ENCODE measurements at places on chromosomes 16 and 17. TPM values are rescaled to one million over a fixed set of nuclear protein-coding genes. Genes with fewer than 3 reads are reported as not detected.
A peak's percentile ranks its signal among the peaks of the same experiment; 100 is the strongest.

DNA sequence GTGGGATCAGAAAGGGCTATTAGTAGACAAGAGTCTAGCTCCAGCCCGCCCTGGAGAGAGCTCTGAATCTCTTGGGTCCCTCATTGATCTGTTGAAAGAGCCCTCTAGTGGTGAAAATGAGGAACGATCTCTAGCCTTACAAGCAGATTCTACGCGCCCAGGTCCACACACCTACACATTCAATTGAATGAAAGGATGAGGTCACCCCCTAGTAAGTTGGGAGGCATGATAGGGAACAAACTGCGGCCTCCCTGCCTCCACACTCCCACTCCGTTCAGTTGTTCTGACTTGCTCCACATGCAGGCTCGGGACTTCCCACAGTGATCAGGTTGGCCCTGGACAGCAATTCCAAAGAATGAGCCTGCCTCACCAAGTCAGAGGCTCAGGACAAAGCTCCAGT, 2.9 kb upstream of the CACNG3 start:
- peak; percentile 73 for DNase-seq

DNA sequence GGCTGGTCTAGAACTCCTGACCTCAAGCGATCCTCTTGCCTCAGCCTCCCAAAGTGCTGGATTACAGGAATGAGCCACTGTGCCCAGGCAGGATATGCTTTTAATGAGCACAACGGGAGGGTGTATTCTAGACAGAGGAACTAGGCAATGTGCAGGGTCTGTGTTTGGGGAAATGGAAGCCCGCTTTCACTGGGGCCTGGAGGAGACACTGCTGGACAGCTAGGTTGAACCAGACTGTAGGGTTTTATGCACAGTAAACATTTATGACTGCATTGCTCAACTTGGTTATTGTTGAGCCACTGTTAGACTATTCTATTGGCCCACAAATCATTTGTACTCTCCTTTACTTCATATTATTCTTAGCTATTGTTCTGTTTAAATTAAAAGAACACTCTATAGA, 10.2 kb upstream of the SIAH1 start:
- no peak for DNase-seq

GRCh38 chr16:9518051-9518450, 426.6 kb downstream of the HAPSTR1 start:
- DNase-seq = no peak

GRCh38 chr16:6096931-6097670, 999.5 kb upstream of the EEF2KMT start:
- no peak for DNase-seq

The KIF2B gene
- total RNA-seq = not detected

The CCL16 gene
- total RNA-seq = 0.68 TPM

The PRSS53 gene
- total RNA-seq = 2.0 TPM

- no peak for DNase-seq
Observed at GRCh38 chr17:41402161-41402560, 4.8 kb upstream of the KRT31 start.

The CSF3 gene
- 2.4 TPM for total RNA-seq

DNA sequence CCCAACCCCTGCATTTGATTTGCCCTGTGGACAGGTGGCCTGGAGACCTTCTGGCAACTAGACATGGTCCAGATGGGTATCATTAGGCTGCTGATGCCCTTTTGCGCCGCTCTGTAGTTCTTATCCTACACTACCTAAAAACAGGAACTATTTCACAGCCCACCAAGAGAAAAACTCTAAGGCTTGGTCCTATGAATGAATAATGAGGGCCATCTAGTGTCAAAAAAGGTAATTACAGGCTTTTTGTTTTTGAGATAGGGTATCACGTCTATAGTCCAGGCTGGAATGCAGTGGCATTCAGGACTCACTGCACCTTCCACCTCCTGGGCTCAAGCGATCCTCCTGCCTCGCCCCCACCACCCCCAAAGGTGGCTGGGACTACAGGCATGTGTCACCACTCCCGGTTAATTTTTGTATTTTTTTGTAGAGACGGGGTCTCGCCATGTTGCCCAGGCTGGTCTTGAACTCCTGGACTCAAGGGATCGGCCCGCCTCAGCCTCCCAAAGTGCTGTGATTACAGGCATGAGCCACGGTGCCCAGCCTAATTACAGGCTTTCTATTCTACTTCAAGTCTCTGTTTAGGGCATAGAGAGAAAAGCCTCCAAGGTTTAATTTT, 20.9 kb downstream of the COIL start:
- peak; percentile 88 for DNase-seq

GRCh38 chr16:56824331-56824730, 40.7 kb upstream of the SLC12A3 start:
- DNase-seq = peak; percentile 14

GRCh38 chr16:89319886-89320781, 102.6 kb downstream of the ZNF778 start:
- DNase-seq = peak; percentile 86

DNA sequence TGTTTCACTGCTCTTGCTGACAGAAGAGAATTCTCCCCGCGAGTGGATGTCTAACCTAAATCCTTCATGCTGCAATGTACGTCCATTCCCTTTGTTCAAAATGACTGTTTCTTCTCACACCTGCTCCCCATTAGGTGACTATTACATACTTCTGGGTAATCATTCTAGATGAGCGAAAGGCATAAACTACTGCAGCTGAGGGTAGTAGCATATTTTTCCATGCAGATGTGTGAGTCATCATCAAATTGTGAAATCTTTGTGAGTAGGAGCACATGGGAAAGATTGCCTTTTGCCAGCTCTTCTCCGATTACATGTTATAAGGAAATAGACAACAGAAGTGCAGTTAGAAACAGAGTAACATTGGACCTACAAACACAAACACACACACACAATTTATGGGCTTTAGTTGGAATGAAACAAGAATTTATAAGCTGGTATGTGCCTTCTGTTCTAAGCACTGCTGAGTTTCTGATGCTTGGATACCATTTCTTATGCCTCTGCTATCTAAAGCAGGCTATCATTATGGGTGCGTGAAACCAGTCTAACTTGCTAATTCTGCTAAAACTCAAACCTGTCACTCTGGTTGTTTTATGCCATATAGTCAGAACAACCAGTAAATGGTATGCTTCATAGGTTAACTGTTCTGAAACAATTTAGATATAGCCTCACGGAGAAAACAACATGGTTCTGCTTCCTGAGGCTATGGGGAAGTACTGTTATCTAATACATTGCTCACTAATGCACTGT, 346.9 kb upstream of the PSMD7 start:
- DNase-seq = no peak

DNA sequence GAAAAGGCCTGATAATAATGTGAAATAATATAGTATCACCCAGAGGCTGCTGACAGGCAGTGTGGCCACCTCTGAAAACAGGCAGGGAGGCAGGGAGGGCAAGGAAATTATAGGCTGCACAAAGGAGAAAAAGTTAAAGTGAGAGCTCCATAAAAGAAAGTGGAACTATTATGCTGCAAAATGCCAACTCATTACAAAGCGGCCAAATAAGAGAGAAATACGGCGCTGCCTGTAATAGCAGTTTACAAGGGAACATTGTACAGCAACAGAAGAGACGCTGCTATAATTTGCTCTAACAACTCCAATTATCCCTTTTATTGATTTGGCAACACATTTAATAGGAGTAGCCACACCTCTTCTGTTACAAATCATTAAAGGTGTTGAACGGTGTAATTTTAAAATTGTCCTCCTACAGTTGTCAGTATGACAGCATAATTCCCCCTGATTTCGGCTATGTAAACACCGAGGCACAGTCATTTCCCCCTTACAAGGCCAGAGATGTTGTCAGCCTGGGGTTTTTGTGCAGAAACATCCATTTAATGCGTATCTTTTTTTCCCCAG, 120.3 kb downstream of the MRM1 start:
- DNase-seq = peak; percentile 32

DNA sequence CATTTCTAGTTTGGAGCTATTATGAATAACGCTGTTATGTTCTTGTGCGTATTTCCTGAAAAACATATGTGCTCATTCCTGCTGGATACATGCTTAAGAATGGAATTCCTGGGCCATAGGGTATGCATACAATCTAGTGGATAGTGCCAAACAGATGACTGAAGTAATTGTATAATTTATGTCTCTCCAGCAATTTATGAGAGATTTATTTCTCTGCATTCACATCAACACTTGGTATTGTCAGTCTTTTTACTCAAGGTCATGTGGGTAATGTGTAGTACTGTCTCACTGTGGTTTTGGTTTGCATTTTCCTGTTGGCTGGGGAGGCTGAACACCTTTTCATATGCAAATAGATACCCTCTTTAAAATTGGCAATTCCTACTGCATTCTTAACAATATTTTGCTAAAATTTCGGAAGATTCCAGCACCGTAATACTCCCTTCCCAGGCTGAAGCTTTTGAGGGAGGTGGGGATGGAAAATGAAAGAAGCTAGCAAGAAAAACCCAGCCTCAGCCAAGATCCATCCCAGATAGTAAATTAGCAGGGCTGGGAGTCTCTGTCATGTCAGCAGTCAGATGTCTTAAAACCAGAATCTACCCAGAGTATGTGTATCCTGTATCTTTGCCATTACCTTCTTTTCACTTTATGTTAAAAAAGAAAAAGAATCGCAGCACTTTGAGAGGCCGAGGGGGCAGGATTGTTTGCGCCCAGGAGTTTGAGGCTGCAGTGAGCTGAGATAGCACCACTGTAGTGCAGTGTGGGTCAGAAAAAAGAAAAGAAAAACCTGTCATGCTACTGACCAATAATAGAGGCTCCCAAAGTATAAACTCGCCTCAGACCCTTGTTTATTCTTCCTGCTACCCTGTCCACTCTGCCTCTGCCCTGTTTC, 204.9 kb downstream of the LGALS9B start:
- peak; percentile 3 for DNase-seq

DNA sequence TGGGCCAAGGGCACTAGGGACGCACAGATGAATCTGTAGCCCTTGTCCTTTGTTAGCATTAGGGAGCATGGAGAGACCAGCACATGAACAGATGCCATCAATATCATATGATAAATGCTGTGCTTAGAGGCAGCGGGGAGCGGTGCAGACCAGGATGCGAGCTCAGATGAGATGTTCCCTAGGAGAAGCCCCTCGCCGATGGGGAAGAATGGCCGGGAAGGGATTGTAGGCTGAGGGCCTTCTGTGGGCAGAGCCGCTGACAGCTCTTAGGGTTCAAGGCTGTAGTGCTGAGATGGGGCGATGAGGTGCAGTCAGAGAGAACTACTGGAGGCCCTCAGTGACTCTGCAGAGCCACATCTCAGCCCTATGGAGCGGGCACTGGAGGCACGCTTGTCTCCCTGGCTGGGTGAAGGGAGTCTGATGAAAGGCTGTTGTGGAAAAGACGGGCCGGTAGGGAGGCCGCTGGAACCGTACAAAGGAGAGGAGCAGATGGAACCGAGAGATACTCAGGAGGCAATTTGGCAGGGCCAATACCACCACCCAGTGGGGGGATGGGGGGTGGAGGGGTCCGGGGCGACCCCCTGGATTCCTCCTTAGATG, 66.3 kb upstream of the ENDOV start:
- DNase-seq = no peak

DNA sequence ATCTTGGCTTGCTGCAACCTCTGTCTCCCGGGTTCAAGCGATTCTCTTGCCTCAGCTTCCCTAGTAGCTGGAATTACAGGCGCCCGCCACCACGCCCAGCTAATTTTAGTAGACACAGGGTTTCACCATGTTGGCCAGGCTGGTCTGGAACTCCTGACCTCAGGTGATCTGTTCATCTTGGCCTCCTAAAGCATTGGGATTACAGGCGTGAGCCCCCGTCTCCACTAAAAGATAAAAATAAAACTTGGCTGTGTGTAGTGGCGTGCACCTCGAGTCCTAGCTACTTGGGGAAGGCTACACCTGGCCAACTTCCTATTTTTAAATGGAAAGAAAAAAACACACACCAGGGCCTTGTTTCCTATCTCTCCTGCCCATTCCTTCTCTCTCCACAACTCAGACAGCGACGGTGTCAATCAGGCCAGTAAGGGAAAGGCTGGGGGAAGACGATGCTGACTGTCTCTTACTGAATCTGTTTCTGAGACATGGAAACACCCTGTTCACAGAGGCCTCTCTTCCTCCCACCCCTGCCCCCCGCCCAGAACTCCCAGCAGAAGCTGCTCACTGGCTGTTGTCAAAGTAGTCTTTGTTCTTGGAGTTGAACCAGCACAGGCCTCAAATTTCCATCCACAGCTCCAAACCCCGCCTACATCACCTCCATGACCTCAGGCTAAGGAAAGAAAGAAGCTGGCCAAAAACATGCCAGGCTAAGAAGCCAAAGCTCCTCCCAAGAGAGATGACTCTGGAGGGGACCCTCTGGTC, 96.6 kb downstream of the NXN start:
- peak; percentile 64 for DNase-seq

DNA sequence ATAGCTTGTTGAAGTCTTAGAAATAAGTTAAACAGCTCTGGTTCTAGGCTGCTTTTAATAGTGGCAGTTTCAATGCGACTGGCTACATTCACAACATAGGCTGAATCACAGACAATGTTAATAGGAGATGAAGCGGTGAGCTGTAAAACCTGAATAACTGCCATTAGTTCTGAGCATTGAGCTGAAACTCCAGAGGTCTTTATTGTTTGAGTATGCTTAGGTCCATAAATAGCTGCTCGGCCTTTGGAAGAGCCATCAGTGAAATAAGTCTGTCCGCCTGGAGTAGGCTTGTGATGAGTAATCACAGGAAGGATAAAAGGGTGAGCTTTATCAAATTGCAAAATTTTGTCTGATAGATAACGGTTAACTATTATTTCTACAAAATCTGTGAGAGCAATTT, 9.4 kb upstream of the ZNF689 start:
- DNase-seq = no peak

The TCAP gene
- 0.60 TPM for total RNA-seq

GRCh38 chr16:50838165-50838564, 96.3 kb downstream of the CYLD start:
- DNase-seq = no peak

- no peak for DNase-seq
Observed at GRCh38 chr16:4599037-4599436, 15.7 kb downstream of the UBALD1 start.

The NPIPA7 gene
- total RNA-seq = not detected

GRCh38 chr17:43033948-43034881, 9.2 kb downstream of the RND2 start:
- DNase-seq = no peak

DNA sequence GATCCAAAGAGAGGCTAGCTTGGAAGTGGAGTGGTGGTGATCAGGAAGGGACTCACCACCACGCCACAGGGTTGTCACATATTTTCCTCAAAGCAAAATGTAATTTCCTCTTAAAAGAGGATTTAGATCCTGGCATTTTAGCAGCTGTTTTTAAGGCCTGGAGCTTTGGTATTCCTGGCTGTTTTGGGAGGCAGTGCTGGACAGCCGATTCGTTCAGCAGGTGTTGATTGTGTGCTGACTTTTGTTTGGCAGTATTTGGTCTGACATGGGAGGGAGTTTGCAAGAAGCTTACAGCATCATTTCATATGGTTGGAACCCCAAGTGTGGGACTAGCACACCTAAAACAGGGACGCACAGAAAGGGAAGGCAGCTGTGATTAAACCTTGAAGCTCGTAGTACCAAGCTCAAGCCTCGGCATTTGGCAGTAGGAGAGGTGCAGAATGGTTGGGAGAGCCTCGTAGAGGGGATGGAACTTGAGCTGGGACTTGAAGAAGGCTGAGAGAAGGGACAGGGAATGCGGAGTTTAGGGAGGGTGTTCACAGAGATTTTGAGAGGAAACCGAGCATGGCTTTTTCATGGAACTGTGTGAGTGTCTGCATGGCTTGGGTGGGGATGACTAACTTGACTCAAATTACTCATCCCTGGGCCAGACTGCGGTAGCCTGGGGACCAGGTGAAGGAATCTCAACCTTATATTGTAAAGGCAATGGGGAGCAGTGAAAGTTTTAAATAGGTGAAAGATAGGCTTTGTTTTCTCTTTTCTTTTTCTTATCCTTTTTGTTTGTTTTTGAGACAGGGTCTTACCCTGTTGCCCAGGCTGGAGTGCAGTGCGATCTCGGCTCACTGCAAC, 52.3 kb downstream of the RPTOR start:
- DNase-seq = no peak

Data from dermis blood vessel endothelial cell (primary cell).